ENCODE measurements at places on chromosomes 1 and 21.

DNA sequence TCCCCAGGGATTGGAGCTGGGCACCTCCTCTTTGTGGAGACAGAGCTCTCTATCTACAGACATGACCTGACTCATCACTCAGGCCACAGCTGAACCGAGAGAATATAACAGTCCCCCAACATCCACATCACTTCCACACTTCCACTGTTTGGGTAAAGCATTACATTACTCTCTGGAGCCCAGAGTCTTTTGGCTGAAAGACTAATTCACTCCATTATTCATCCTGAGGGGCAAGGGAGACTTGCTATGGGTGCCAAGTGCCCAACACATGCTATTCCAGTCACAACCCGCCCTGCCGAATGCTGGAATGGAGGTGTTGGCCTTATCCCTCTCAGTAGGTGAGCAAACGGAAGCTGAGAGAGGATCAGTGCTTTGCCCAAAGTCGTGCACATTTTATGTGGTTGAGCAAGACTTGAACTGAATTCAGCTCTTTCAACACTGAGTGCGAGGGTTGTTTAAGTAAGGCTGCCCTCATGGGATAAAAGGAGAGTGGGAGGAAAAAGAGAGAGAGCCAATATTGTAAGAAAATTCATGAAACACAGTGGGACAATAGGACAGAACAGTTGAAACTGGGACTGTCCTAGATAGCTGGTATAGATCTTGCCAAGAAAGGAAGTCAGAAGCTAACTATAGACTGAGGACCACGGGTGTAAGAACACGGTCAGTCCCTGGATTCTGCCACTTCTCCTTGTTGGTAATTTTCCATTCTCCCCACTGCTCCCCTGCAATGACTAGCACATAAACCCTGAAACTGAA, 13.5 kb upstream of the CHI3L1 start:
- no peak for DNase-seq

DNA sequence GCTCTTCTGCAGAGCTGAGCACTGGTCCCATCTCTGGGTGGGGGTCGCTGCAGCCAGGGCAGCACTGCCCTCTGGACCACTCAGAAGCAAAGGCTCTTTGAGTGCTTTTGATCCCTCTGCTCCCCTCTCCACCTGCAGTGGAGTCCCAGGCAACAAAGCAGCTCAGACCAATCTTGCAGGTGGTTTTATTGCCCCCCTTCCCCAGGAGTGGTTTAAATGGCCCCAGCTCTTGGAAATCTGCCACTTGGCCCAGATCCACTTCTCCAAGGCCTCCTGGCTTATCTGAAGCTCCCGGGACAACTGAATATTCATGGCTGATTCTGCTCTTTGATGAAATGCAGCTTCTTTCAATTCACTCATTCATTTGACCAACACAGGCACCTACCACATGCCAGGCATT, 2.7 kb downstream of the STUM start:
- no peak for DNase-seq

DNA sequence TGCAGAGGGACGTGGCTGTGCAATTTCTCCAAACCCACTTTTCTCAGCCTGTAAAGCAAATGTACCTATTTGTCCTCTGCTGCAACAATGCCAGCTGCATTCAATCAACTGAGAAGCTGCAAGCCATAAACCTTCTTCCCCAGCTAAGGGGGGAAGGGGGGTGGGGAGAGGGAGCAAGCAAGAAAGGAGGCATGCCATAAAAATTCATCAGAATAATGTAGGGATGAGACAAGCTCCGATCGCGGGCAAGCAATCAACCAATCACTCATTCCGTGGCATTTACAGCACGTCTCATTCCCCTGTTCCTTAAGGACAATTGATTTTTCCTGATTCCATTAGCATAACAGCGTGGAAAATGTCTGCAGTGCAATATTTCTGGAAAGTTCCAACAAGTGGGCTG, 144.8 kb downstream of the DMRTA2 start:
- DNase-seq: no peak

GRCh38 chr21:35467566-35467965, 418.5 kb upstream of the RUNX1 start:
- no peak for DNase-seq

DNA sequence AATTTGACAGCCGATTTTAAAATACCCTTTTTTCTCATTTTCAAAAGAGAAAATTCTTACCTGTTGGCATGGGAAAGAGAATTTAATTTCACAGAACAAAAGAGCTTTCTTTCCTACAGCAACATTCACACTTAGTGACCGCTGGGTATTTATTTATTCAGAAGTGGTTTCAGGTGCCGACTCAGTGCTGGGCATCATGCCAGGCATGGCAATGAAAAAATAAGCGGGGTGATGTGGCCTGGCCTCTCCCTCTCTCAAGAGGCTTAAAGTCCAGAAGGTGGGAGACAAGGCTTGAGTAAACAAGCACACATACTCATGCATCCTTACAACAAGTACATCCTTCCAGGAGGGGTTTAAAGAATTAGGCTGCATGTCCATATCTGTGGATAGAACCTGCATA, 4.1 kb upstream of the PCP4 start:
- no peak for DNase-seq

DNA sequence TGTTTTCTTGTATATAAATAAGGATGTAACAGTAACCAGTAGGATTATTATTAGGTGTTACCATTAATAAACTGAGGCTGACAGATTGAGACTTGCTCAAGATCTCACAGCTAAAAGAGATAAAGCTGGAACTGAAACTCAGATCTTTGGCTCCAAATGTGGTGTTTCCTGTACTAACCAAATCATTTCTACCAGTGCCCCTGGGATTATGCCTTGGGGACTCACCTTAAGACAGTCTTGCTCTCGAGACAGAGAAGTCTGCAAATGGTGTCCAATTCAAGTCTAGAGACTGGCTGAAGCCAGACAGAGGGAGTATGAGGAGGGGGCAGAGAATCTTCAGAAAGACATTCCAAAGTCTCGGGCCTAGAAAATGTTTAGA, 593 bp upstream of the CD53 start:
- no peak for DNase-seq

DNA sequence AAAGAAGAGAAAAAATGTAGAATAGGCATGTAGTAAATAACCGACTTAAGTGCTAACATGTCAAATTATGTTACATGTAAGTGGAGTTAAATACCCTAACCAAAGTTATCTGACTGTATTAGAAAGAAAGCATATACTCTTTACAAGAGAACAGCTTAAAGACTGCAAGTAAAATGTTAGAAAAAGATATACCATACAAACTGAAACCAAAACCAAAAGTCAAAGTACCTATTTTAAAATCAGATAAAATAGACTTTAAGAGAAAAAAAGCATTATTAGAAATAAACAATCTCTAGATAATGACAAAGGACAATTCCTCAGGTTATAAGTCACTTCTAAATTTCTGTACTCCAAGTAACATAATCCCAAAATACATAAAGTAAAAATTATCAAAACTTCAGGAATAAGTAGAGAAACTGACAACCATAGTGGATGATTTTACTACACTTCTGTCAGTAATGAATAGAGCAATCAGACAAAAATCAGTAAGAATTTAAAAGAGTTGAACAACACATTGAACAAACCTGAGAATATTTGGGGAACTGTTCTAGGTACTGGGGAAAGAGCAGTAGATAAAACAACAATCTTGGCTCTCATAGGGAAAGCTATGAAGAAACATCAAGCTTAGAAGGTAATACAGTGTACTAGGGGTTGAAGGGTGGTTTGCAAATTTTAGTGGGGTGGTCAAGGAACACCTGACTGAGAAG, 127.3 kb downstream of the TBX19 start:
- DNase-seq: no peak

- DNase-seq: no peak
Observed at GRCh38 chr1:224867715-224868114, 61.8 kb upstream of the DNAH14 start.

- DNase-seq: no peak
Observed at GRCh38 chr1:19605967-19606366, 38.1 kb upstream of the NBL1 start.

DNA sequence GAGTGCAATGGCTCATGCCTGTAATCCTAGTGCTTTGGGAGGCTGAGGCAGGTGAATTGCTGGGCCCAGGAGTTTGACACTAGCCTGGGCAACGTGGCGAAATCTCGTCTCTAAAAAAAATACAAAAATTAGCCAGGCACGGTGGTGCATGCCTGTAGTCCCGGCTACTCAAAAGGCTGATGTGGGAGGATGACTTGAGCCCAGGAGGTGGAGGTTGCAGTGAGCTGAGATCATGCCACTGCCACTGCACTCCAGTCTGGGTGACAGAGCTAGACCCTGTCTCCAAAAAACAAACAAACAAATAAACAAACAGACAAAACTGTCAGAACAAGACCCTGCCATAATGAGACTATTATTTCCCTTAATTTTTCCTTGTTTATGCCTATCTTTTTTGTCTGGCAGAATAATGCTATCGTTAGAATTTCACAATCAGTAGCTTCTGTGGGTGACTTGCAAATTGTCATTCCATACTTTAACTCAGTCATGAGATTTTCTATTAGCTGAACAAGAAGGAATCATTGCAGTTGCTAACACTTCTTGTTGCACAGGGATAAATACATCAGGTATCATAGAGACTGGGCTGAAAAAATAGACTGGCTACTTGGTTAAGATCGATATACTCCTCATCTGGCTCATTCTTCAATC, 7.5 kb upstream of the THEM4 start:
- no peak for DNase-seq

GRCh38 chr1:3702528-3702927, 49.7 kb upstream of the CCDC27 start:
- no peak for DNase-seq

GRCh38 chr1:150875197-150876118, 941 bp downstream of the ARNT start:
- peak; percentile 22 for DNase-seq

DNA sequence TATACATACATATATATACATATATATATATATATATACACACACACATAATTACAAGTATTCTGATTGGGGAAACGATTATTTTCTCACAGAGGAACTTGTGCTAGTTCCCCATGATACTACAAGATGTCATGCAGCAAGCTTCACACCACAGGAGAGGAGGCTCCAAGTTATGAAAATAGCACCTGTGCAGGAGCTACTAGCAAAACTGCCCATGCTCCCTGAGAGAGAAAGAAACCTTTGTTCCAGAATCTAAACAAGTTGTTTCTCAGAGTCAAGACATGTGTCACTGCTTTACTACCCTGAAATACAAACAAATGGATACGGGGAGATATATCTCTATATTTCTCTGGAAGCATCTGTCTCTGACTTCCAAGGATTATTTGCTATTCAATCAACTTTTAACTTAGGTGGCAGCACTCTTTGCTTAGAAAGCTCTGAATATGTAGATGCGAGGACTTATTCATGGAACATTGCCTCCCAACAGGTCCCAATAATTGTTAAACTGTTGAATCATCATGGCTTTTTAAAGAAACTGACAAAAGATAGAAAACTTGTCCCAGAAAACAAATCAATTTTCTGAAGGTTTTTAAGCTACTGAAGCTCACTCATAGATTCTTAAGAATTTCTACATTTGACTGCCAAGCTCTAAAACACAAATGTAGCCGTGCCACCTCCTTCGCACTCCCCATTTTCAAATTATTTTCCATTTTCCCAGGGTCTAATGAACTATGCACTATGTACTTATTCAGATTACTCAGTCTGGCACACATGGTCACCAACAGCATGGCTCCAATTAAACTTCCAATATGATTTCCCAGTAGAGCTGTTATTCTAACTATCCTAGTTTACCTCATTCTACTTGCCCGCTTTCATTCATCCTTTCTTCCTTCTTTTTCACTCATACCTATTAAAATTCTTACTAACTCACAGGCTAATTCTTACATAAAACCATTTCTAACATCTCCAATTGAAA, 929.1 kb downstream of the LTN1 start:
- no peak for DNase-seq

DNA sequence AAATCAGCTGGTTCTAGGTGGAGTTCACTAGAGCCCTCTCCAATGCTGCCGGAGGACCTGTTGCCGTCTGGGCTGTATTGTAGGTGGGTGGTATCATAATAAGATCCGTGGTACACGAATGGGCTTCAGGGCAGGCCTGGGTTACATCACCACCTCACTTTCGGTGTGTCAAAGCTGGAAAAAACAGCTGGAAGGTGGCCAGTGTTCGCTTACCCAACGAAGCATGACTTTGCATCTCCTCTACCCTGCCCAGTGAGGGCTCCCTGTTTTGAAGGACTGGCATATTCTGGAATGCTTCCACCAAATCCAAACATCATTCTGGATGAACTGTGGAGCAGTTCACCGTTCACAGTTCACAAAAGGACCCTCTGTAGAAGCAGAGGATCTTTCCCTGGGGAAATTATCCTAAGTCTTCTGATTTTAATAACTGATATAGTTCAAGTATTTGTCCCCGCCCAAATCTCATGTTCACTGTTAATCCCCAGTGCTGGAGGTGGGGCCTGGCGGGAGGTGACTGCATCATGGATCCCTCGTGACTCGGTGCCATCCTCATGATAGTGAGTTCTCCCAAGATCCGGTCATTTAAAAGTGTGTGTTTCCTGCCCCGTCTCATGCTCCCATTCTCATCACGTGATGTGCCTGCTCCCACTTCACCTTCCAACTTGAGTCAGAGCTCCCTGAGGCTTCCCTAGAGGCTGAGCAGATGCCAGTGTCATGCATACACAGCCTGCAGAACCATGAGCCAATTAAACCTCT, 429.0 kb downstream of the KIF26B start:
- DNase-seq: no peak

- no peak for DNase-seq
Observed at GRCh38 chr1:244011786-244012185, 39.3 kb upstream of the ZBTB18 start.

DNA sequence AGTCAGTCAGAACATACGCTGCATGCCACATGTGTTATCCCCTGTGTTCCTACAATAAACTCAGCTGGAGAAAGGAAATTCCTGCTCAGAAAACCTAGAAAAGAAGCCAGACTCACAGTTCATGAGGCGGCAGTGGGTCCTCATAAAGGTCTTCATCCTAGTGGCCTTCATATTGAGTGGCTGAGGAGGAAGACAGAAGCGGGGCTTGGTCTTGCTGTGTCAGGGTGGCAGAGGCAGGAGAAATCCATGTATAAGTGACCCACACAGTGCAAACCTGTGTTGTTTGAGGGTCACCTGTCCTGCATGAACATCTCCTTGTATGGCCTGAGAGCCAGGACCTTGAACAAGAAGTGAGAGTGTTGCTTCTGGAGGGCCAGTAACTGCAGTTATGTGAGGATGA, 4.0 kb upstream of the WNT3A start:
- DNase-seq: no peak

DNA sequence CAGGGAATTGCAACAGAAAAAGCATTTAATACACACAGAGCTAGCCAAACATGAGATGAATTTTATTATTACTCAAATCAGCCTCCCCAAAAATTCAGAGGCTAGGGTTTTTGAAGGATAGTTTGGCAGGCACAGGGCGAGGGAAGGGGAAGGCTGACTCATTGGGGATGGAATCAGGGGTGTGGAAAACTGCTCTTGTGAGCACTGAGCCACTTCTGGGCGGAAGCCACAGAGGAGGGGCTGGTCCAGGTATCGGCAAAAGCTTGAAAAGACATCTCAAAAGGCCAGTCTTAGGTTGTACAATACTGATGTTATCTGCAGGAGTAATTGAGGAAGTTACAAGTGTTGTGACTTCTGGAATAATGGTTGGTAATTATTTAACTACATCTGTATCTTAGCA, 109.4 kb downstream of the TLR5 start:
- no peak for DNase-seq
